ENCODE measurements at places on chromosomes 4 and X.

DNA sequence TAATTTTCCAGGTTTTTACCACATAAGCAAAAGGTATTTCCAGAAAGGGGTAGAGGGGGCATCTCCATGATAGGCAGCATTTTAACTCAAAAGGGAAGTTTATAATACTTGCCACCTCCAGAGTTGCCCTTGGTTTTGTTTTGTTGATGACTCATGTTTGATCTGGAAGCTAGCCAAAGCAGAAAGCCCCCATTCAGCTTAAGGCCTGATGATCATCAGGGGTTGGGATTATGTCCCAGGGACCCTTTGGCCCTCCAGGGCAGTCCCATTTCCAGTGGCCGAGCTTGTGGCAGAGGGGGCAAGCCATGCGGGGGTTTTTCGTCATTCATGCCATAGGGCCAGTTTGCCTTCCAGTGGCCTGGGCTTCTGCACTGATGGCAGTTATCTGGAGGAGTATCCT is 143.0 kb upstream of the PLAC1 start:
- DNase-seq = no peak

- no peak for DNase-seq
Measured at GRCh38 chr4:36237366-36238313, 6.7 kb downstream of the ARAP2 start.

DNA sequence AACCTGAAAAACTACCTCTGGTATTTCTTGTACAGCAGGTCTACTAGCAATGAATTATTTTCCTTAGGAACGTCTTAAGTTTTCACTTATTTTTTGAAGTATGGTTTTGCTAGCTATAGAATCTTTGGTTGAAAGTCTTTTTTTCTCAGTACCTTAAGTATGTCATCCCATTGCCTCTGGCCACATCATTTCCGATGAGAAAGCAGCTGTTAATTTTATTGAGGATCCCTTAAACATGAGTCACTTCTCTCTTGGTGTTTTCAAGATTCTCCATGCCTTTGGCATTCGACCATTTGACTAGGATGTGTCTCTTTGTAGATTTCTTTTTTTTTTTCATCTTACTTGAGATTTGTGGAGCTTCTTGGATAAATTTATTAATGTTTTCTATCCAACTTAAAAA is 803.8 kb upstream of the AMOT start:
- no peak for DNase-seq

- no peak for DNase-seq
Measured at GRCh38 chr4:37490391-37491347, 195.5 kb downstream of the RELL1 start.

DNA sequence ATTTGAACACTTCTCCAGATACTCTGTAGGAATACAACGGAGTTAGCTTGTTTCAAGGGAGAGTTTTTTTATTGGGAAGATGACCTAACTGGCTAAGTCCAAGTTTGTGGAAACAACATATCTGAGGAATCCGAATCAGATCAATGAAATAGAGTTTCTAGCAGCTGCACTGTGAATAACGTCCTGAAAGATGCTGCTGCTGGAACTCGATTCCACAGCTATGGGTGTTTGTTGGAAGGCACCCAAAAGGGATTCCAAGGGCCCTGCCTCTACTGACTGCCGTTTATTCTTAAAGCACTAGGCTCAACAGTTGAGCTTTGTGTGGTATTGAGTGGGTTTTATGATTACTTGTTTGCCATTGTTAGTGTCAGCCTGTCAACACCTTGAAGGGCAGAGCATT is 6.6 kb upstream of the GBA3 start:
- DNase-seq = no peak

DNA sequence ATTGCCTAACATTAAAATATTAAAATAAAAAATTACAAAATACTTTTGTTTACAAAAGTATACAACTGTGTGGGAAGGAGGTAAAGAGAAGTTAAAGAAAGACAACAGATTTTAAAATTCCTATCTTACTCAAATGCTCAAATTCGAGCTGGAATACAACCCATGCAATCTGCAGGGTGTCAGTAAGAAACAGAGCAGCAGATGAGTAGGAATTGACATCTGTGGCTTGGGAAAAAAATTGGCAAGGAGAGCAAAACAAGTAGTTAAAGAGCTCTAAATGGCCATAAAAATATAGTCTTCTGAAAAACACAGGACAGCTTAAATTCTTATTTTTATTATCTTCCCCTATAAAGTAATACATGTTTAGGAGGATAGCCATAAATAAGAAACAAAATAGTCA is 1609.0 kb upstream of the AGA start:
- no peak for DNase-seq

DNA sequence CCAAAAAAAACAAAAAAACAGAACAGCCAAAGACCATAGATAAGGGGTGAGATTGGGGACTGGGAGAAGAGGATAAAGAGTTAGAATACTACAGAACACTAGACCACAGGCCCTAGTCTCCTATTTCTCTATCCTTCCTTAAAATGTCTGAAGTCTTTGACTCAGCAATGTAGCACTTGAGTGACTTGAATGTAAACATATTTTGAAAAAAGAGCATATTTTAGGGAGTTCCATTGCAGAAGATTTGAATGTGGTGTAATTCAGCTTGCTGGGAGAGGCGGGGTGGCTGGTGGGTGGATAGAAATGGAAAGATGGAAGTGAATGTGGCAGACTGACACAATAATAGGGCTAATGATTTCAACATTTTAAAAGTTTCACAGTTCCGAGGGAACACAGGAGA is 144.9 kb downstream of the CHIC2 start:
- no peak for DNase-seq

- no peak for DNase-seq
Measured at GRCh38 chr4:182111586-182111985, 131.6 kb upstream of the TENM3 start.

- no peak for DNase-seq
Measured at GRCh38 chrX:121028419-121028818, 19.0 kb upstream of the GLUD2 start.

DNA sequence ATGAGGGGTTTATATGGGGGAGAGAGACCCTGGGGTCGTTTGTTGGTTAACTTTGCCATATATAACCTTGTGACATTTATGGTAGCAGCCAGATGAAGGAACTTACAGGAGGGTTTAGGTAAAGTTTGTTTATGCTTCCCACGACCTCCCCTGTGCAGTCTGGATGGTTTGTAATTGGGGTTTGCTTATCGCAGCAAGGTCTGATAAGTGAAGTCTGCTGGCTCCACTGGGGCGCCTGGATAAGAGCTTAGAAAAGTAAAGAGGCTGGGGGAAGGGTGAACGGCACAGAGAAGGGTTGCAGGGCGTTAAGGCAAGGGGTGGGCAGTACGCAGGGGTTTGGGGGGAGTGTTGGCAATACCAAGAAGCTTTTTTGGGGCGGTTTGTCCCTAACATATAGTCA is 98.7 kb downstream of the KDM6A start:
- no peak for DNase-seq

DNA sequence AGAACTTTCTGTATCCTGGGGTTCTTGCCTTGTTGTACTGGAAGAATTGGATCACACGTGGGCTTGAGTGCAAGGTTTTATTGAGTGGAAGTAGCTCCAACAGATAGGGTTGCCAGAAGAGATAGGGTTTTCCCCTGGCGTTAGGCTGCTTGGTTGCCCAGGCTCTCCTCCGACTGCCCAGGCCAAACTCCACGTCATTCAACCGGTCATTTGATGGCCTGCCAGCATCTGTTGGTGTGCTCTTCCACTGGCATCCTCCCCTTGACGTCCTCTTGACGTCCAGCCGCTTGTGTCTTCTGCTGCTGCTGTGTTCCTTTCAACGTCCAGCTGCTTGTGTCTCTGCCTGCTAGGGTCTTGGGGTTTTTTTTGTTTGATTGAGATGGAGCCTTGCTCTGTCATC is 340.3 kb upstream of the ZCCHC13 start:
- no peak for DNase-seq

DNA sequence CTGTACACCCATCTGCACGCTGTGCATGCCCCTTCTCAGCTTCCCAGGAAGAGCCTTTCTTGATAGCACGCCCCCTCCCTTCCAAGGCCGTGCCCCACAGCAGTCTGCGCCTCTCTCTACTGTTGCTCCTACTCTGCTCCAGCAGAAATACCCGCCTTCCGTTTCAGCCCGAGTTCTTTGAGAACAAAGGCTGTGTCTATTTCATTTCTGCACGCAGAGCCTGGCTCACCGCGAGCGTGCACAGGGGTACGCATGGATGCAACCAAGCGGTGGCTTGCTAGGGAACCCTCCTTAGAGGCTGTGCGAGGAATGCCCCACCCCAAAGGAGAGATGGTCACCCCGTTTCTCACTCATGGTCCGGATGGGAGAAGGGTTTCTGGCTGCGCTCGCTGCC is 485 bp downstream of the AADAT start:
- no peak for DNase-seq

DNA sequence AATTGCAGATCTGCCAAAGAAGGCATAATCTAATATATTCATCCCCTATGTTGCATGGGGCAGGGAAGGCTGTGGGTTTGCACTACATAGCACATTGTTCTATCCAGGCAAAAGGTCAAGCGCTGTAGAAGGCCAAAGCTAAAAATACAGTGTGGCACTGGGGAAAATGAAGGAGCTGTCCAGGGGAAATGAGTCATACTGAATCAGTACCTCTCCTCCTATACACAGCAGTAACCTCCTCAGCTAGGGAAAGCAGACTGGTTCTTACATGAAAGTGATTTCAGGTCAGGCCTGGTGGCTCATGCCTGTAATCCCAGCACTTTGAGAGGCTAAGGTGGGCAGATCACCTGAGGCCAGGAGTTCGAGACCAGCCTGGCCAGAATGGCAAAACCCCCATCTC is 31.0 kb upstream of the SLC25A4 start:
- no peak for DNase-seq

GRCh38 chr4:107951551-107951950 is 20.2 kb downstream of the CYP2U1 start:
- no peak for DNase-seq

- DNase-seq = no peak
Measured at GRCh38 chrX:10160211-10160610, 3.4 kb downstream of the CLCN4 start.

DNA sequence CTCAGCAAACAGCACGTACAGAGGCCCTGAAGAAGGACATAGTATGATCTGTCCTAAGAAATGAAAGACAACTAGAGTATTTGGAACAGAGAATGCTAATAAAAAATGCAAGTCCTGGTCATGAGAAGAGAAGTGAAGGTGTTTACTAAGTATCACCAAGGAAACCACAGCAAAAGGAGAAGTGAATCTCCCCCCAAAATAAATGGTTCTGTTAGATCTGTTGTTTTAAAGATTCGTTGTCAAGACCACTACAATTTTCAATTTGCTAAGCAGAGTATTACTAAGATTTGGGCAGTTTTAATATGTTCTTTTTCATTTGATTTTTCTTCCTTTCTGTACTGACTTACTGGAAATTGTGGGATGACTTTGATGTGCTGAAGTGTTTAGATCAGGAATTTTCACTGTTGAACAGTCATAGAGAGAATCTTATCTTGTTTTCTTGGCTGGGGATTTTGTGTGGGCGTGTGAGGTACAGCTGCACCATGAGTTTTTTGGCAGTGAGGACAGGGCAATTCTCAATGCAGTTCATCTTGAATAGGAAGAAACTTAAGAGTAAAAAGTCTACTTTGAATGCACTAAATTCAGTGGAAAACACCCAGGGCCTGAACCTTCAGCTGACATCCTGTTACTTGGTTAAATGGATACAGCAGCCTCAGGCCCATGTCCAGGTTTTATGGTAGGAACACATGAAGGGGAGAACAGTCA is 132.2 kb downstream of the STIM2 start:
- peak; percentile 18 for DNase-seq

DNA sequence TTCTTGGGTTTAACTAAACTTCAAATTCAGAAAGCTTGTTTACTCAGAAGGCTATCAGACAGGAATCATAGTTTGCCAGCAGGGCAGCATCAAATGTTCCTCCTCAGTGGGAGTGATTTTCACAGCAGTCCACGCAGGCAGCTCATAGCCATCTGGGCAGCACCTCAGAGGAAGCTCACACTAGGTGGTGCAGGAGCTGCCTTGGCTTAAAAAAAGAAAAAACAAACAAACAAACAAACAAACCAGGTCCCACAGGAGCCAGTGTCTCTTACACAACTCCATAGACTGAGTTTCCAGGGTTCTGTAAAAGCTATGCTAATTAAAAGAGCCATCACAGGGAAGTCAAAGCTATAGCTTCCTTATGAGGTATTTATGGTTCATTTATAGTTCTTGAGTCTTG is 10.5 kb upstream of the KLHL5 start:
- DNase-seq = no peak

DNA sequence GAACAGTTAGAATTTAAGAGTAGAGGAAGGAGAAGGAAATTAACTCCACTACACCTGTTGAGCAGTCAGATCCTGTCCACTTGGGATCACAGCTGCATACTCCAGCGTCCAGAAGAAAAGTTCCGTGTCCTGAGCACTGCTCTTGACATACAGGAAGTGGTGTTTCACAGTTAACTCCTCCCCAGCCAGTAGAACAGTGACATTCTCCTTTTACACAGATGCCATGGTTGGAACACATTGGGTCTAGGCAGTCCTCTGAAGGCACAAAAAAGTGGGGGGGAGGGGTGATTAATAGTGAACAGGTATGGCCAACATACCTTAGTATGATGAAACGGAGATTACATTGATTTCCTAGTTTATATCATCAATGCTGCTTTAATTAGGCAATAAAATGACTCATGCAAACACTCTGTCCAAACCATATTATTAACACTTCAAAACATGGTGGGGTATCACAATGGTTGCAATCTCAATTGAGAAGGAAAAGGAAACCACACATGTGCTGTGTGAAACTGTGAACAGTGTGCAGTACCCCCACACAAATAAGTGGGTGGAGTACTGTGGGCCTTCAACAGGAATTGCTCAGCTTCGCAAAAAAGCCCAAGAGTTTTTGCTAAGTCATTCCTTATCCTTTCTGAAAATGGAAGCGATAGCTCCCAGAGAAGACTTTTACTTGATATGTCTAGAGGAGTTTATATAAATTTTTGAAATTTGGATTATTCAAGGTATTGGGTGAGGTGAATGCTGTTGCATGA is 295.6 kb downstream of the SH2D1A start:
- DNase-seq = no peak

- DNase-seq = no peak
Measured at GRCh38 chrX:132609362-132609848, 120.6 kb upstream of the MBNL3 start.

GRCh38 chr4:31803526-31804195 is 1083.5 kb downstream of the PCDH7 start:
- no peak for DNase-seq

- peak; percentile 13 for DNase-seq
Measured at GRCh38 chrX:109886122-109886761, 116.7 kb upstream of the TMEM164 start.

DNA sequence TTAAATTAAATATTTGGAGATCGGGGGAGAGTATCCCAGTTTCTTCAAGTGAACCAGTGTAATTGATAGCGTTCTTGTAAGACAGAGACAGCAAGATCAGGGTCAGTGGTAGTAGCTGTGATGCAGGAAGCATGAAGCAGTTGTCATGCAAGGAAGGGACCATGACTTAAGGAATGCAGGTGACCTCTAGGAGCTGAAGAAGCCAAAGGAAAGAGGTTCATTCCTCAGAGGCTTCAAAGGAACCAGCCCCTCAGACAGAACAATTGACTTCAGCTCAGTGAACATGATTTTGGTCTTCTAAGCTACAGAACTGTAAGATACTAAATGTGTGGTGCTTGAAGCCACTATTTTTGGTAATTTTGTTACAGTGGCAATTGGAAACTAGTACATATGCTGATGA is 51.6 kb downstream of the GLRB start:
- DNase-seq = no peak
